Astrocyte of the cerebellum (primary cell): ENCODE measurements at places on chromosomes 1 and 21.

DNA sequence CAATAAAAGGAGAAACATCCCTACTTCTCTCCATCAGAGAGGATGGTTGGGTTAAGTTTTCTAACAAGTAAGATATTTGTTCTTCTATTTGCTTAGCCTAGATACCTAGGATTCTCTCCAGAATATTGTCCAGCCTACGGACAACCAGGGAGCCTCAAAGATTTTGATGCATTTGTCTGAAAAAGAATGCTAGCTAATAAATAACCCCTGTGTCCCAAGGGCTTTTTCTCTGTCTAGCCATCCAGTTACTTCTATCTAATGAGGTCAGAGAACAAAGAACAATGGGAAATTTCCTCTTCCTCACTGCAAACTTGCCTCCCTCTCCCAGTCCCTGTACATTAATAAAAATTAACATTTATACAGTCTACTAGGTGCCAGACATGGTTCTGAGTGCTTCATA, 810 bp downstream of the RGS5 start:
- DNase-seq = no peak

DNA sequence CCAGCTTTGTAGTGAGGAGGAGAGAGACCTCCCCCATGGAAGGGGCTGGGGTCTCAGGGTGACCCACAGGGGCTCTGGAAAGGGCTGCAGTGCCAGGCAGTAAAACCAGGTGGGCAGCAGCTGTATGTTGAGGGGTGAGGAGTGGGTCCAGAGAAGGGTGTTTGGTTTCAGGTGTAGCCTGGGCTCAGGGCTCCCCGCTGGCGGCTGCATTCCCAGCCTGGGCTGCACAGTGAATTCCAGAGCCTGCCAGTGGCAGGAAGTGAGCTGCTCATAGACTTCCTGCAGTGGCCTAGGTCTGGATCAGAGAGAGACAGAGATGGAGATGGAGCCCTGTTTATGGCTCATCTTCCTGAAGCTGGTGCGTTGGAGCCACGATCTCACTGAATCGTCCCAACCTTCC, 356.4 kb downstream of the PTPRU start:
- DNase-seq = no peak

DNA sequence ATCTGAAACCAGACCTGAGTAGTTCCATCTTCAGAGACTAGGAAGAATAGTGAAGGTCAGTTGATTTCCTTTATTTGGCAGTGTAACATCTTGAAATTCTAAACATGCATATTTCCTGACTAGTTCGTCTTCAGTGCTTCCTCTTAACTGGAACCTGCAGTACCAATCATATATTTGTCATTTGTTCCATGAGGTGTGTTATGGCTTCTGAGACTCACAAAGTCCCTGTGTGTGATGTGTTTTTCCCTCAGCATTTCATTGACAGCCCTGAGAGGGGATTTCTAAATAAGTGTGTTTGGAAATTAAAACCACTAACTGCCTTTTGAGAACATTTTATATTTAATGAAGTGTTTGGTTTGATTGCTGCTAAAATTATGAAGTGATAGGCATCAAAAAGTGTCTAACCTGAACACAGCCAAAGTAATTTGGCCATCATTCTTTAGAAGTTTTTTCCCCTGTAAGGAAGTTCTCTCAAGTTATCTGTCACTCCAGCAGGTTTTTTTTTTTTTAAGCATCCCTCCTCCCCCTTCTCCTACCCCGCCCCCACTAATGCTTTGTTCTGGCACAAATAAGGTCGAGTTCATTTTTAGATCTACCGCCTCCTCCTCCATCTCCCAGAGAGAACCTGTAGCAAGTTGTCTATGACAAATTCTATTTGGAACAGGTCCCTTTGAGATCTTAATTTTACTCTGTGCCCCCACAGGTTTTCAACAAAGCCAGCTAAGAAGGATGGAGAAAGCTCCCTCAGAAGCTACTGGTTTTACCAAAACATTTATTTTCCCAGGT, 61.4 kb downstream of the TMEM200B start:
- no peak for DNase-seq

- no peak for DNase-seq
Measured at GRCh38 chr1:96355961-96356360, 365.6 kb upstream of the PTBP2 start.

DNA sequence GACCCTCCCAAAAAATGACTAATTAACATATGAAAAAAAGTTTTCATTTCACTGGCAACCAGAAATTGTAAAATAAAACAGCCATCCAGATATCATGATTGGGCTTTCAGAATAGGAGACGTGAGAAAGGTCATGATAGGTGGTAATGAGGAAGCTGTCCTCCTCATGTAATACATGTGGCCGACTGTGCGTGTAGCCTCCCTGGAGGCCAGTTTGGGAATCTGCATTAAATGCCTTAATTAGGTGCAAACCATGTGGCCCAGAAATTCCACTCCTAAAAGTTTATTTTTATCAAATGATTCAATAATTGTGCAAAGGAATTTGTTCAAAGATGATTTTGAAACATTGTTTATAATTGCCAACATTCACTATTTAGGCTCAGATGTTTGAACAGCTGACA, 127.6 kb upstream of the C1orf105 start:
- DNase-seq = no peak

- DNase-seq = no peak
Measured at GRCh38 chr1:196517193-196517592, 91.0 kb downstream of the KCNT2 start.

DNA sequence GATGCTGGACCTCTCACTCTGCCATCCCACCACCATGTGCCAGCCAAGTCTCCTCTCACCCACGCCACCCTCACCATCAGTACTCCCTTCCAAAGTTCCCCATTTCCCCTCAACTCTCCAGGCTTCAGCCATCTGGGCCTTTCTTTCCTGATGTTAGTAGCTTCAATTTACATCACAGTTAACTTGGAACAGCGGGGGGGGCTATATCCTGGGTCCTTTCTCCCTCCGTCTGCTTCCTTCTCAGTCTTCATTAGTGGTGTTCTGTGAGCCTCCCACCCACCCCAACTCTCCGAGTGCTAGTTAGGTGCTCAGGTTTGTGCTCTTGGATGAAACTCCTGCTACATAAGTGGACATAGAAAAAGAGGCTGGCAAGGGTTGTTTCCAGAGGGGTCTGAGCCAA, 31.9 kb downstream of the KCNC4 start:
- DNase-seq = no peak

DNA sequence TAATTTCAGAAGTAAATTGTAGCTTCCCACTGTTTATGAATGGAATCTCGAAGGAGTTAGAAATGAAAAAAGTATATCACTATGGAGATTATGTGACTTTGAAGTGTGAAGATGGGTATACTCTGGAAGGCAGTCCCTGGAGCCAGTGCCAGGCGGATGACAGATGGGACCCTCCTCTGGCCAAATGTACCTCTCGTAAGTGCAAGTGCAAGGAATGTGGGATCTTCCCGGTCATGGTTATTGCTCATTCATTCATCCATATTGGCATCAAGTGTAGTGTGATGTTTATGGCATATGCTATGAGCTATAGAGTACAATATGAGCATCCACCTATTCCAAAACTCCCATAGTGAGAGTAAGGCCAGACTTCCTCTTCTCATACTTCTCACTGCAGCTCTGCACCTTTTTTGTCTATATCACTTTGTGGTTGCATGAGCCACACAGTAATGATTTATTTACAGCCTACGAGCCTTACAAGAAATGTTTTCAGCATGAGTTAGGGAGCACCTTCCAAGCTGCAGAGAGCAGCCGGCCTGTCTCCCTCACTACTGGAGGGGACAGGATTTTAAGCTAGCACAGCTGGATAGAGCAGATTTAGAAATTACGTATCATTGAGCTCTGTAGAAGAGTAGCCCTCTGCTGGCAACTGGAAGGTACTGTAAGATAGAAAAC, 24.9 kb upstream of the CR1L start:
- peak; percentile 8 for DNase-seq

DNA sequence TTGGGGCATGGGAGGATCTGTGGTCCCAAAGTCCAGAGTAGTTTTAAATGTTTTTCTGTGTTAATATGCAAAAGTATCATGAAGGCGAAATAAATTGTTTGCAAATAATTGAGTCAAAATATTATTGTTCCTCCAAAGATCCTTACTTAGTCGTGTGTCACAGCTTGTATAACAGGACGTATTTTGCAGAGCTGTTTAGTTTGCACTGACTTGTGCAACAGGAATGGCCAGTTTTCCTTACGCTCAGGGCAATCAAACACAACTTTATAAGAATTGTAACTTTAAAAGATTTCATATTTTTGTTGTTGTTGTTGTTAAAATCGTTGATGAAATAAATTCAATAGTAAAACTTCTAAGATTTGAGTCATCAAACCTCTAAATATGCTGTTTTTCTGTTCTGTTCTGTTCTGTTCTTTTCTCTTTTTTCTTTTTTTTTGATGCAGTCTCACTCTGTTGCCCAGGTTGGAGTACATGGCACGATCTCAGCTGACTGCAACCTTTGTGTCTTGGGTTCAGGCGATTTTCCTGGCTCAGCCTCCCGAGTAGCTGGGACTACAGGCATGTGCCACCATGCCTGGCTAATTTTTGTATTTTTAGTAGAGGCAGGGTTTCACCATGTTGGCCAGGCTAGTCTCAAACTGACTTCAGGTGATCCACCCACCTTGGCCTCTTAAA, 60.6 kb downstream of the UCK2 start:
- DNase-seq = no peak

DNA sequence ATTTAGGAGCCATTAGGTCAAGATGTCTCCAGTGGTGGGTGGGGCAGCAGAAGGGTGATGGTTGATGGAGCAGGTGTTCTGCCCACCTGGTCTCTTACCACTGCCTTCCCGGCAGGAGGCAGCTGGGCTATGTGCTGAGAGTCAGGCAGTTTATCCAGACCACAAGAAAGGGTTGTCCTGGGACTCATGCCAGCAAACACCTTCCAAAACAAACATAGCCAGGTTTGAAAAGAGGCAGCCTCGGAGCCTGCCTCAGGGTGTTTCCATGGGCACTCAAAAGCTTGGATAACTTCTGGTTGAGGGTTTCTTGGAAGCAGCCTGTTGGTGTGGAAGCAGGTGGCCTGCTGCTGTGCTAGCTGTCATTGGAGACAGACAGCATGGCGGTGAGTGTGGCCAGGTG, 187.2 kb downstream of the PCP4 start:
- peak; percentile 27 for DNase-seq
